ENCODE measurements at places on chromosomes 16 and 17.

DNA sequence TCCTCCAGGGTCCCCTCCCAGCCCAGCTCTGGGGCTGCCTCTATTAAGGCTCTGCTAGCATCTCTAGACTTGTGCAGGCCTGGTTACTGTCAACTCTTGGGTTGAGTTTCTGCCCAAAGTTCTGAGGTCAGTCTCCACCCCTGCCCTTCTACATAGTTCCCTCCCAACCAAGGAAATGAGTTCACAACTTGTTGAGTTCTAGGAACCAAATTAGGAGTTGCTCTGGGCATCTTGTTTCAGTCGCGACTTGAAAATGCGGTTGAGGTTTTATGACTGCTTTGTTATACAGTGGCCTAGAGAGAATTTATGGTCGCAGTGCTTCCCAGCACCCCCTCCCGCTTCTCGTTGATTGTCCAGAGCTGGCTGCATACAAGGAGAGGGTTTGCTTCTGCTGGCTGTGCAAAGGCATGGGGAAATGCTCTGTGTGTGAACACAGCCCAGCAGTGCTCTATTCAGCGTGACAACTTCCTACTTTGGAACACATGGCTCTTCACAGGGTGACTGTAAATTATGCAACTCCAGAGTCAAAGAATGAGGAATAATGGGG, 20.2 kb downstream of the GNAO1 start:
- no peak for DNase-seq

DNA sequence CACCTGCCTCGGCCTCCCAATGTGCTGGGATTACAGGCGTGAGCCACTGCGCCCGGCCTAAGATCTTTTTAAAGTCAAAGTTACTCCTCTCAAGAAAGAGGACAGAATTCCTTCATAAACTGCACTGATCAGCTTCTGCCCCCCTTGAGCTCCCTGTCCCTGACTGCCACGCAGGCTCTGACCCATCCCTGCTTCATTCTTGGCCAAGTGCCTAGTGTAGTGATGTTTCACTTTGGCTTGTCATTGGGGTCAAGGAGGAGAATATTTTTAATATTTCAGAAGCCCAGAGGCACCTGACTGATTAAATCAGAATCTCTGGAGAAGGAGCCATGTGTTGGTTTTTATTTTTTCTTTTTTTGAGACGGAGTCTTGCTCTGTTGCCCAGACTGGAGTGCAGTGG, 9.1 kb downstream of the MRM1 start:
- DNase-seq = no peak

GRCh38 chr17:40515491-40516041, 14.1 kb upstream of the TNS4 start:
- no peak for DNase-seq

- DNase-seq = no peak
Measured at GRCh38 chr17:927611-928461, 51.7 kb downstream of the NXN start.

DNA sequence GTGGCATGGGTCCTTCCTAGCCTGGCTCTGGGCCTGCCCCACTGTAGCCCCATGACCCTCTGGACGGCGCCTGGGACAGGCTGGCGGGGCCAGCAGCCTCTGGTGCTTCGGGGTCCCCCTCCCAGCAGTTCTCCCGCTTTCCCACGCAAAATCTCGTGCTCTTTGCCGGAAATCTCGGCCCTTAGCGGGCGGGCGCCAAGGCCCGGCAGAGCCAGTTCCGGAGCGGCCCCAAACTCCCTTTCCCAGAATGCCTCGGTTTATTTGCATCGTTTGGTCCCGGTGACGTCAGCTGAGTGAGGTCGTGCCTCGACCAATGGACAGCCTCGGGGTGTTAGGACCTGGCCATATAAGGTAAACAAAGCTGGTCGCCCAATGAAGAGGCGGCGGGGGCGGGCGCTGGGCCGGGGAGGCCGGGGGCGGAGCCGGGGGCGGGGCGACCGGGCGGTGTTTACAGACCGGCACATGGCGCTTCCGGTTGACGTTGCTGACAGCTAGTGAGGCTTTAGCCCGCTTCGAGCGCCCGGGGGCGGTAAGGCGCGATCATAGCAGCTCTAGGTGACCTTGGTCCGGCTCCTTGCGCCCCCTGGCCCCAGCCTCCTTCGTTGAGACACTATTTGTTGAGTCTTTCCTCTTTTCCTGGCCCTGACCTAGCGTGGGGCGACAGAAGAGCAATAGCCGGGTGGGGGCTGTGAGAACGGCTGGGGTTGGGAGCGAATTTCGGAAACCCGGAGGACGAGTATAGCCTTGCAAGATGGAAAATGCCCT, 1.5 kb upstream of the UBALD1 start:
- DNase-seq = peak; percentile 95

DNA sequence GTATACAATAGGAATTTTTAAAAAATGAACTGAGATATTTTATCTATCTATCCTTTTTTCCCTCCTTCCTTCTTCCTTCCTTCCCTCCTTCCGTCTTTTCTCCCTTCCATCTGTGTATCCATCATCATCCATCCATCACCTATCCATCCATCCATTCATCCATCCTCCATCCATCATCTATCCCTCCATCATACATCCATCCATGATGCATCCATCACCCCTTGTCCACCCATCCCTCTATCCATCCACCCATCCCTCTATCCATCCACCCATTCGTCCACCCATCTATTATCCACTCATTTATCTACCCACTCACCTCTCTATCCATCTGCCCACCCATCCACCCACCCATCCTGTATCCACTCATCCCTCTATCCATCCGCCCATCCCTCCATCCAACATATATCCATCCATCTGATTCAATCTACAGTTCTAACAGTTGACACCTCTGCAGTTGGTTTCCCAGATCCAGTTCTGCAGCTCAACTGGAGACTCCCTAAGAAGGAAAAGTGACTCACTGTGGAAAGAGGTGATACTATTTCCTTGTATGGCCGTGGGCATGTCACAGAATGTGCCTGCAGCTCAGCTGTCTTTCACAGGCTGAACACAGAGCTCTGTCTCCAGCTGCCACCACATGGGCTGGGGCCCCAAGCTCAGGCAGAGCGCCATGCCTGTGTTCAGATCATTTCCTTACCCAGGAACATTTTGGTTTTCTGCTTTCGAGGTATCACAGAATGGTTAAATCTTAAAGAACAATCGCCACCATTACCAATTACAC, 130.8 kb downstream of the XYLT1 start:
- DNase-seq = no peak

DNA sequence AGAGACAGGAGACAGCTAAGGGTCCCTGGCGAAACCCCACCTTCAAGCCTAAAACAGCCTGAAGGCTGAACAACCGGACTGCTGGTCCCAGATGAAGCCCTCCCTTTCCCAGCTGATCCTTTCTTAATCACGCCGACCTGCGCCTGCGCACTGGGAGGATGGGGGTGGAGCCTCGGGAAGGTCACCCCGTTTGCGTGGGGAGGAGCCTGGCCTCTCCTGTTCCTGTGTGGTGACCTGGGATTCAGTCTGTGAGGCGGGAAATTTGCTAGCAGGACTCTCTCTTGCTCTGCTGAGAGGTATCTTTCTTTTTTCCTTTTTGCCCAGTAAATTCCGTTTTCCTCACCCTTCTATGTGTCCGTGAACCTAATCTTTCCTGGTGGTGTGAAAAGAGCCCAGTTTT, 9.6 kb downstream of the FAM20A start:
- no peak for DNase-seq
